ENCODE measurements at places on chromosomes 7 and 10.

- DNase-seq: no peak
Observed at GRCh38 chr7:16422917-16423316, 1.6 kb upstream of the CRPPA start.

DNA sequence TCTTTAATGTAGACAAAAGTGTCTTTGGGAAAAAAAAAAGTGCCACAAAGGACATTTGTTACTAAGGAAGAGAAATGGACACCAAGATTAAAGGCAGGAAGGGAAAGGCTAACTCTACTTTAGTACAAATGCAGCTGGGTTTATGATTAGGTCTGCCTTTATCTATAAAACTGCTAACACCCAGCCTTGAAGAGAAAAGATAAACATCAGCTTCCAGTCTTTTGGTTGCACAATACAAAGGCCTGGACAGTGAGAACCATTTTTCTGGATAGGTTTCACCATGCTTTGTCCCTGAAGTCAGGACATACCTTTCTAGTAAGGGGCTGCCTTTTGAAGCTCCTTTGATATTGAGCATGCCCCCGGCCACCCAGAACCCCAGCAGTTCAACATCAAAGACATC, 45.1 kb downstream of the ZNF248 start:
- DNase-seq: no peak

GRCh38 chr10:60980997-60981396, 37.0 kb upstream of the RHOBTB1 start:
- no peak for DNase-seq

DNA sequence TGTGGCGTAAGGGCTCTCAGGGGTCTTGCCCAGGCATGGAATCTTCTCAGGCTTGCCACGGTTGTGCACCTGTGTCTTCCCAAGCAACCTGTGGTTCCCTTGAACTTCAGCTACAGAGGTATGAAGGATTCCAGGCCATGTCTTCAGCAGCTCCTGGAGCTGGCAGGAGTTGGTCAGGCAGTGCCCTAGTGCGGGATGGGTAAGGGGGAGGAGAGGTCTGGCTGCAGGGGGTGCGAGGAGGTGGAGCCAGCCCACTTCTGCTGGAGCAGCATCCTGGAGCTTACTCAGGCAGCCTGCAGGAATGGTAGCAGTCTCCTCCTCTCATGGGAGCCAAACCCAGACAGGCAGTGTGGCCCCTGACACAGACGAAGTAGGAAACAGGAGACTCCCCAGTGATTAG, 3.8 kb upstream of the TRIL start:
- no peak for DNase-seq

GRCh38 chr10:104109908-104110662, 11.9 kb upstream of the SFR1 start:
- no peak for DNase-seq

DNA sequence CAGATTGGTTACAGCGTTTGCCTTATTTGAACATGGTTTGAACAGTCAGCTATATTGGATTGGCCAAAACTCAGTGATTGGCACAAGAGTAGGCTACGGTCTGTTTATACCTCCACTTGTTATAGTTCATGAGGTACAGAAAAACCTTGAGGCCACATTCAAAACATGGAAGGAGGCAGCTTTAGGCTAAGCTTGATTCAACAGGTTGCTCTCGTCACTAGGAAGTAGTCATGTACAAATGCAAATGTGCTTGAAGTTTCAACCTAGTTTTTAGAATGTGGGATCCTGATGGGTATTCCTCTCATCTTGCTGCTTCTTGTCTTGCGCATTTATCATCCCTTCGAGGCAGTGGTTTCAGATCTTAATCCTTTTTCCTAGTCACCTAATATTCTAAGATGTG, 132.1 kb downstream of the MGMT start:
- DNase-seq: no peak

GRCh38 chr7:108079276-108079647, 50.9 kb downstream of the LAMB4 start:
- DNase-seq: no peak

DNA sequence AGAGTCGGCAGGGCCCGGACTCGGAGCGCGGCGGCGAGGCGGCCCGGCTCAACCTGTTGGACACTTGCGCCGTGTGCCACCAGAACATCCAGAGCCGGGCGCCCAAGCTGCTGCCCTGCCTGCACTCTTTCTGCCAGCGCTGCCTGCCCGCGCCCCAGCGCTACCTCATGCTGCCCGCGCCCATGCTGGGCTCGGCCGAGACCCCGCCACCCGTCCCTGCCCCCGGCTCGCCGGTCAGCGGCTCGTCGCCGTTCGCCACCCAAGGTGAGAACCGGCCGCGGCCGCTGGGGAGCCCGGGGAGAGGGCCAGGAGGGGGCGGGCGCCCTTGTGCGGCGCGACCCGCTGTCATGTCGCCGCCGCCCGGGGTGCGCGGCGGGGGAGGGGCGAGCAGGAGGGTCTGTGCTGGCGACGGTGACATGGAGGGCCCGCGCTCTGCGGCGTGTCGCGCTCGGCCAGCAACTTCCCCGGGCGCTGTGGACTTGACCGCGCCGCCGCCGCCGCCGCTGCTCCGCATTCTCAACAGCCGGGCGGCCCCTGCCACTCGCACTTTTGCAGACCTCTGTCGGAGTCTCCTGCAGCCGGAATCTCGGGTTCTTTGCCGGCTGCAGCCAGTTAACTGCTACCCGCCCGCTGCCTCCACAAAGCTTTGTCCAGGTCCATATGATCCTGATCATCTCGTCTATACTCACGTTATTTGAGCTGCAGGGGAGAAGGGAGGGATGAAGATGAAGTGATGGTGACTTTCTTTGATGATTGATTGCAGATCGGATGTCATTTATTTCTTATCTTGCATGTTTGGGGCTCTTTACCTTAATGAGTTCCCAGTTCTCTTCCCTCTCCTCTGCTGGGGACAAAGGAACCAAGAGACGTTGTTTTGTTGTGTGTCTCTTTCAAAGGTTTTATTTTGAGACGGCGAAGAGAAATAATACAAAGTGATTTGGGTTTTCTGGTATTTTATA, 869 bp downstream of the TRIM24 start:
- DNase-seq: no peak

Data from cortex of kidney (tissue), 1 donor.